ENCODE measurements at places on chromosomes 6 and 20.

- DNase-seq = no peak
Measured at GRCh38 chr20:10387686-10388085, 46.3 kb downstream of the MKKS start.

DNA sequence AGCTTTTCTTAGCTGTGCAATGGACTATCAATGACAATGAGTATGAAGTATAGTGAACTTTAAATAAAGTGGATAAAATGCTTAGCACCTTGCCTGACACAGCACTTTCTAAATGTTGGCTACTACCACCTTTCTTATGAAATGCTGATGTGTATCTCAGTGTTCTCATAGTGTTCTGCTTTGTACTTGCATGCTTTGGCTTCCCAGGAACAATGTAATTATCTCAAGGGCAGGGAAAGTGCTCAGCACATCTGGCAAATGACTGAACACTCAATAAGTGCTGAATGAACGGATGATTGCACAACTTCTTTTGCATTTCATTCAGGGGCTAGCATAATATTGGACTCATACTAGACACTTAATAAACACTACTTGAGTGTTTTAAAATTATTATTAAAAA lies 28.2 kb upstream of the NOX3 start:
- DNase-seq = peak; percentile 75

DNA sequence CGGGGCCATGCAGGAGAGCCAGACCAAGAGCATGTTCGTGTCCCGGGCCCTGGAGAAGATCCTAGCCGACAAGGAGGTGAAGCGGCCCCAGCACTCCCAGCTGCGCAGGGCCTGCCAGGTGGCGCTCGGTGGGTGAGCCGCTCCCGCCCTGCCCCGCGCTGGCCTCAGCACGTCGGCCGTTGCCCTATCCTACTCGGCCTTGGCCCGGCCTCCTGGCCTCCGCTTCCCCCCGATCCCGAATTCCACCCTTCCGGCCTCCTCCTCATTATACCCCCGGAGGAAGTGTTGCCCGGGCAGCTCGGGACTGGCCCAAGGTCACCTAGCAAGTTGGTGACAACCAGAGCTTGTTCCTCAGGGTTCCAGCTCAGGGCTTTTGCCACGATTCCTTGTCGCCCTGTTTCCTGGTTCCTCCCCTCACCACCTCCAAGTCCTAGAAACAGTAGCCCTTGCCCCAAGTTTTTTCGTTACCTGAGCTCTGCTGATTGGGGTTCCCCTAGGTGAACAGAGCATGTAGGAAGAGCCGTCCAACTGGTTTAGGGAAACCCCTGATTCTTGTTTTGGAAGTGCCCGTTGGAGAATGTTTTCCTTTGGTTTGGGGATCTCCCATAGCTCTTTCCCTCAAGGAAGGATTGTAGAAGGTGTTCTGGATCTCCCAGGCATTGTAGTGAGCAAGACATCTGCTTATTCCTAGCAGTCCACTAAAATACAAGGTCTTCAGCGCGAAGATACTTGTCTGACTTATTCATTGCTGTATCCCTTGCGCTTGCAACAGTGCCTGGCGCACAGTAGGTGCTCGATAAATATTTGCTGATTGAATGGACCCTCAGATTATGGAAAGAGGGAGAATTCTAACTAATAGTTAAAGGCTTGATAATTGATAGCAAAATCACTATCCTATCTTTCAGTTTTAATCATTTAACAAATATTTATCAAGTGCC lies 641 bp downstream of the ARFGEF2 start:
- no peak for DNase-seq

- no peak for DNase-seq
Measured at GRCh38 chr20:53303413-53303760, 290.3 kb downstream of the ZNF217 start.

DNA sequence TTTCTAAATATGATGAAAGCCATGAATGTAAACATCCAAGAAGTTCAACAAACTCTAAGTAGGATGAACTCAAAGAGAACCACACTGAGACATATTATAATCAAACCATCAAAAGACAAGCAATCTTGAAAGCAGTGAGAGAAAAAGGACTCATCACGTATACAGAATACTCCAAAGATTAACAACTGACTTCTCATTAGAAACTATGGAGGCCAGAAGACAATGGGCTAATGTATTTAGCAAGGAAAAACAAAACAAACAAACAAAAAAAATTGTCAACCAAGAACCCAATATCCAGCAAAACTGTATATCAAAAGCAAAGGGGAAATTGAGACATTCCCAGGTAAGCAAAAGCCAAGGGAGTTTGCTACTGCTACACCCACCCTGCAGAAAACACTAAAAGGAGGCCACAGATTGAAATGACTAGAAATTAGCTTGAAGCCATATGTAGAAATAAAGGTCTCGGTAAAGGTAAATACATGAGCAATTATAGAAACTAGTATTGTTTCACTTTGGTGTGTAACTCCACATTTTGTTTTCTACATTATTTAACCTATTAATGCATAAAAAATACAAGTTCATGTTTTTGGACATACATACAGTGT lies 301.1 kb upstream of the QKI start:
- DNase-seq = no peak

DNA sequence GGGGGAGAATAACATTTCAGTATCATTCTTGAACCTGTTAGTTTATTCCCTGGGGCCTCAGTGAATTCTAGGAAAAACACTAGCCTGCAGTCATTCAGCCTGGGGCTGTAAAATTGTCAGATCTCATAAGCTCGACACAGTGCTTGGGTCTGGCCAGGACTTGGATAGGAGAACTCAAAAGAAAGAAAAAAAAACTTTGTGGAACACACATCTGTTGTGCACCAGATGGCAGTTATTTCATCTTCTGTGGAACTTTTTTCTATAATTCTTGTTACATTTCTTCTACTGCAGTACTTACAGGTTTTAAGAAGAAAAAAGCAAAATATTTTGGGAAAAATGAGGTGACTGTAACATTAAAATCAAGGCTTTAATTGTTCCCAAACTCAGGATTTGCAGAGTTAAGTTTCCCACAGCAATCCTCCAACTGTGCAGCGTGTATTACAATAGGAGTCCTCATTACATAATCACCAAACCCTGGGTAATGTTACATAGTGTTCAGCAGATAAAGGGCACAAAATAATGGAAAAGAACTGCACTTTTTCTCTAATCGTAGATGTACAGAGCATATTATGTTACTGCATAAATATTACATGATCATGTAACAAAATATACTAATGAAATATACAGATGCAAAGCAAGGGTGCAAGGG lies 531.1 kb upstream of the CITED2 start:
- no peak for DNase-seq

DNA sequence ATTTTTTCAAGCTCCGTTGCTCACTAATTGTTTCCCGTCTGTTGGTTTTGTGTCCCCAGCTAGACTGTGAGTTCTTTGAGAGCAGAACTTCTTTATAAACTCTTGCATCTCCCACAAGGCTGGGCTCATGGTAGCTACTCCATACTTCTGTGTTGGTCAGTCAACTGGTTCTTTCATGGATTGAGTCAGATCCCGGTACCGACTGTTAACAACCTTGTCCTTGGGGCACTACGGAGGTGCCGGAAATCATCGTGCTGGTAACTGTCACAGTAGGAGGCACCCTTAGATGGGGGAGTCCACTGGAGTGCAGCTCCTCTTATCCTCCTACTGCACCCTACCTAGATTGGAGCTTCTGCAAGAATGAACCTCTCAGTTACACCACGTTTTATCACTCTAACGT lies 8.6 kb upstream of the STX16 start:
- no peak for DNase-seq

- DNase-seq = no peak
Measured at GRCh38 chr6:146315381-146316174, 228.1 kb upstream of the RAB32 start.

DNA sequence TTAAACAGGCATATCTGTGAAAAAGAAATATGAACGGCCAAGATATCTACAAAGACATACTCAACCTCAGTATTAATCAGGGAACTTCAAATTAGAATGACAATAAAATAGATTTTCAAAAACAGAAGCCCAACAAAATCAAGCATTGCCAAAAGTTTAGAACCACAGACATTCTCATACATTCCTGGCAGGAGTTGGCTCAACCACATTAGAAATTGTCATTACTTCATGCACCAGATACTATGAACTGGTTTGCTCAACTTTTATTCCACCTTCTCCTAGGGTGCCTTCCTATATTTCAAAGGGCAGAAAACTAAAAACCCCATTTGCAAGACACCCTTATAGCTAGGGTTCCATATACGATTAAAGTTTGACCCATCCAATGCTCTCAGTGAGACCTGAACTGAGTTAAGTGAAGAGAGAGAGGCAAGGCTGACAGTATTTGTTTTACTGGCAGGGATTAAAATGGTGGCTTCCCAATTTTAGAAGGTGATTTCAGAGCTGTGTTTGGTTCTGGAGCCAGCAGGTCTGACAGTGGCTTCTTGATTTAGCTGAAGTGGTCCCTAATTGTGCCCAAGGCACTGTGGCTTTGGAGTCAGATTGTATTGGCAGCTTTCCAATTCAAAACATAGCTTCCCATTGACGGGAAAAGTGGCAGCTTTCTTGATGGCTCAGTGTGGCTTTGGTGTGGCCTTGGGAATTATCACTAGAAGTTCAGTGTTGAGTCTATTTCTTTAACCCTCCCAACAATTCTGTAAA lies 77.1 kb upstream of the CDYL start:
- no peak for DNase-seq

DNA sequence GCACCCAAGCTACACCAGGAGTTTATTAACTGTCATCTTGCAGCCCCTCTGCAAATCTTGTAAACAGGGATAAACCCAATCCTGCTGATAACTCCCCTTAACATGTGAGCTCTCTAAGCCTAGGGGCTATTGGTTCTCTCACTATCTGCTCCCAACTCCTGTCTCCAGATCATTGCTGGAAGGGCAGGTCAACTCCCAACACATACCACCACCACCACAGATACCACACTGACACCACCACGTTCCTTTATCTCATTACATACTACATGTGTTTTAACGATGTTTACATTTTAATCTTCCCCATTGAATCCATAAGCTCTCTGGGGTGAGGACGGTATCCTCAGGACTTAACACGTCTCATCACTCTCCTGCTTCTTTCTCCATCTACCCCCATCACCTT lies 51.8 kb downstream of the SIM1 start:
- no peak for DNase-seq

- DNase-seq = no peak
Measured at GRCh38 chr6:63478734-63479133, 93.5 kb upstream of the LOC128125822 start.

DNA sequence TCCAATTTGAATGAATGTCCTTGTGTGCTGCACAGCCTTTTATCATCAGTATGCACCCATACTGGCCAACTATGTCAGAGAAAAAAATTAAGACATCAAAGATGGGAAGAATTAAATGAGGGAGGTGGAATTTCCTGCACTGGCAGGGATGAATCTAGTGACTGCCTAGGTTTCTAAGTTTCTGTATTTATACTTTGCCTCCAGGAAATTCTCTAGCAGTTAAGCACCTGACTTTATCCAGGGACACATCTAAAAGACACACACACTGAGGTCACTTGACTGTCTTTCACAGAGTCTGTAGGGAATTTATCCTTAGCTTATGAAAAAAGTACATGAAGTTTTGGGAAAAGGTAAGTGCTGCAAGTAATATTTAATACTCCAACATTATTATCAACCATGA lies 636.5 kb upstream of the PTCHD4 start:
- no peak for DNase-seq

GRCh38 chr6:96227135-96227534 lies 211.4 kb downstream of the FUT9 start:
- DNase-seq = no peak

DNA sequence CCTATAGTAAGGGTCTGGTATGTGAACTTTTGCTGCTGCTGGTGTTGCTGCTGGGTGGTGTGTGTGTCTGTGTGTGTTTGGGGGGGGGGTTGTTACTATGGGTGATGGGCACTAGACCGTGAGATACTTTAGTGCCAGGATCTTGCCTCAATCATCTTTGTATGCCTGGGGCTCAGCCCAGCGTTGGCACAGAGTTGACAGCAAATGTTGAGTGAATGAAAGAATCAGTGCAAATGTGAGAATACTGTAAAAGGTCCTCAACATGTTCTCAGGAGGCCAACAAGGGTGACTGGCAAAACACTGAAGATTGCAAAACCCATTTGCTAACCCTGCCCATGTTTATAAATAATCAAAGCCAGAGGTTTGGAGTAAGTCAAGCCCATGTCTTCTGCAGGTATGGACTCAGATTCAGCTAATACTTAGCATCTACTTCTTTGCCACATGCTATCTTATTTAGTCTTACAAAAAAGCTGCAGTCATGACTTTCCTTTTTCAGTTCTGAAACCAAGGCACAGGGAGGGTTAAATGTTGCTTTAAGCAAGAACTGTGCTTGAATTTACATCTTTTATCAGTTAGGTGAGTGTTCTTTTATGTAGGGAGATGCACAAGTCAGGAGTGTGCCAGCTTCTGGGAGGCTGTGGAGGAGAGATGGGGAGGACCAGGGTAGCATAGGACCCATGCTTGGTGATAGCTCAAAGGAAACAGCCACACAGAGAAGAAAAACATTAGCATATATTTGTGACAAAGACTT lies 125.3 kb upstream of the SPACA1 start:
- DNase-seq = no peak

DNA sequence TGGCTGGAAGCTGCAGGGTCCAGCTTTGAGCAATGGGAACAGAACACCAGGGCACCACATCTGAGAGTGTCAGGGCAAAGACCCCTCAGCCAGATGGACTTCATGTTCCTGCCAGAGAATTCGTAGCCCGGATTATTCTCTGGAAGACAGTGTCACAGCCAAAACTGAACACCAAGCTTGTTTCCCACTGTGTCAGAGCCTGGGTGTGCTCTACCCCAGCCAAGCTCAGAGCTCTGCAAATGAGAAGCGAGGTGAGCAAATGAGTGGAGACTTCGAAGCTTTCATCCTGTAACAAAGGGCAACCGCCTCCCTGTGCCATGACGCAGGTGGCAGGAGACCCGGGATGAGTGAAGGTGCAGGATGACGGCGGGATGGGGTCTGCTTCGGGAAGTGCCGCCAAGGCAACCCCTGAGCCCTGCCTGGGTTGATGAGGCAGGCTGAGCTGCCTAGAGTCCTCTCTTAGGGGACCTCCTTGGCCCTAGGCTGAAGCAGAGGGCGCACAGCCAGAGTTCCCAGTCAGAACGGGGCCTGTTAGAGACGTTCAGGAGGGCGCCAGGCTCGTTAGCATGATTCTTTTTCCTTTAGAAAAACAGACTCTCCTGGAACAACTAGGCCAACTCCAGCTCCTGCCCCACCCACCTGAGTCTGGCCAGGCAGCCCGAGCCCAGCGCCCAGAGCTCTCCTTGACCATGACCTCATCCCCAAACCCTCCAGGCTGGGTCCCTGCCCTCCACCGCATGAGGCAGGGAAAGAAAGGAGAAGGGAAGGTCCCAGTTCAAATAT lies 187.7 kb downstream of the SOD2 start:
- DNase-seq = no peak

GRCh38 chr6:70221025-70221714 lies 81.7 kb downstream of the COL9A1 start:
- DNase-seq = no peak

GRCh38 chr6:16762268-16762549 lies 949 bp upstream of the ATXN1 start:
- no peak for DNase-seq

GRCh38 chr6:37840143-37840939 lies 20.8 kb downstream of the ZFAND3 start:
- no peak for DNase-seq
